ENCODE measurements at places on chromosomes 3 and 15. TPM values are rescaled to one million over a fixed set of nuclear protein-coding genes. Genes with fewer than 3 reads are reported as not detected.

Gene SGO1
- 3.5 TPM for total RNA-seq

- no peak overlapping the region for H3K27ac ChIP-seq
- no peaks in the 10 kb centered on the region for H3K36me3 ChIP-seq
- DNase-seq, result no peak
- no peak overlapping the region for H3K4me3 ChIP-seq
Measured at GRCh38 chr3:18007980-18008379, 265.5 kb upstream of the TBC1D5 start.

Gene ST3GAL6
- 3.4 TPM for total RNA-seq

GRCh38 chr3:63576846-63577245 lies 75.6 kb upstream of the SNTN start:
- no peak overlapping the region for H3K27ac ChIP-seq
- H3K4me3 ChIP-seq, result no peak overlapping the region
- no peaks in the 10 kb centered on the region for H3K27me3 ChIP-seq
- H3K36me3 ChIP-seq, result no peaks in the 10 kb centered on the region

Gene GOLGA8H
- not detected for total RNA-seq

Gene P2RY1
- 5.0 TPM for total RNA-seq

DNA sequence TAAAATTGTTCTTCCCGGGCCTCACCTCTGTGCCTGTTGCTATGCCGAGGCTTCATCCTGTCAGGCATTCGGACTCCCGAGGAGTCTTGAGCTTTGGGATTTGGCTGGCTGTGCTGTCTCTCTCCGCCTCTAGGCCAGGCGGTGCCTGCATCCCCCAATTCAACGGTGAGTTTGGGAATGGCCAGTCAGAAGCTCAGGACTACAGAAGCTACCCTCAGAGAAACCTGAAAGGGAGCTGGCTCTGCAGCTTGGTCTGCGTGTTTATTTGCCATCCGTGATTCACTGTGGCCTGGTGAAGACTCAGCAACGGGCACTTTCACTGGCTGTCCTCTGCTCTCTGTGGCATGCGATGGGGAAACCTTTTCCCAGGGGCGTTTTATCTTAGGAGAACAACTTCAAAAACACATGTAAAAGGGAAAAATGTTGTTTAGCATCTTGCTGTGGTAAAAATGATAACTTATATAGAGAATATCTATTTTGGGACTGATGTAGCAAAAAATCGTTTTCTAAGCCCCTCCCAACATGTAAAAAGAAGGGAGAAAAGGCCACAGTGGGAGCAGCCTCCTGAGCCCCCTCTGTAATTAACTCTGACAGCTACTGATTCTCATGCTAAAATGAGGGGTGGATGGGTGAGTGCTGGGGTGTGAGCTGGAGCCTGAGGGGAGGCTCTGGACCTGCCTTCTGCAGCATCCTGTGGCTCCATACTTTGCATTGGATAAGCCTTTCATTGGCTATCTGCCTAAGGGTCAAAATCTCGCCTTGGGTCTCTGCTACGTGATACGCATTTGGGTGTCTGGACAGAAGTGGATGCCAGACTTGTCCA lies 103.4 kb upstream of the KLHL25 start:
- no peak overlapping the region for H3K27ac ChIP-seq
- H3K4me3 ChIP-seq, result no peak overlapping the region
- H3K27me3 ChIP-seq, result no peaks in the 10 kb centered on the region
- no peaks in the 10 kb centered on the region for H3K4me1 ChIP-seq

All from Peyer's patch (tissue), 4 donors.